ENCODE measurements at places on chromosomes 13 and 19.

- H3K4me1 ChIP-seq, result no peaks in the 10 kb centered on the region
- no peak overlapping the region for H3K4me3 ChIP-seq
- H3K27ac ChIP-seq, result no peak overlapping the region
- H3K27me3 ChIP-seq, result no peaks in the 10 kb centered on the region
- no peaks in the 10 kb centered on the region for H3K36me3 ChIP-seq
Measured at GRCh38 chr13:98298599-98298998, 121.5 kb upstream of the RNF113B start.

DNA sequence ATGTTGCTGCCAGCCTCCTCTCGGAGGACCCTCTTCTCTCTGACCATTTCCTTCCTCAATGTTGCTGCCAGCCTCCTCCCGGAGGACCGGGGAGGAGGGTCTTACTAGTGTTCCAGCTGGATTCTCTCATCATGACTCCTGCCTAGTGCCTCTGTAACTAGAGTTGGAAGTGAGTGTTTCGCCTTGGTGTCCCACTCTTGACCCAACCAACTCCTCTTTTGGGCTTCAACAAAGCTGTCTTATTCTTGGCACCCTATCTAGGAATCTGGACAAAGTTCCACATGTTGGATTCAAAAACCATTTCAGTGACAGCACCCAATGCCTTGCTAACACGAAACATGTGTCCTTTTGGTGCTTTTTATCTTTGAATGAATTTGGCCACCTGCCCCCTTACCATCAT is 165.4 kb downstream of the GPC5 start:
- no peaks in the 10 kb centered on the region for H3K4me1 ChIP-seq
- no peaks in the 10 kb centered on the region for H3K36me3 ChIP-seq
- no peaks in the 10 kb centered on the region for H3K27me3 ChIP-seq
- H3K27ac ChIP-seq, result no peak overlapping the region

DNA sequence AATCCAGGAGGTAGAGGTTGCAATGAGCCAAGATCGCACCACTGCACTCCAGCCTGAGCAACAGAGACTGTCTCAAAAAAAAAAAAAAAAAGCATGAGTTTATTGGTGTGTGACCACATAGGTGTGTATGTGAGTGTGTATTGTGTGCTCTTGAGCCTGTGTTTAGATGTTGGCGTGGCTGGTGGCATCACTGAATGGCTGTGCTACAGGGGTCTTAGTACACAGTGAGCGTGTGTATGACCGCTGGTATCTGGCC is 2.5 kb downstream of the SLC1A5 start:
- peak overlapping the region; percentile 94 for H3K4me3 ChIP-seq
- no peaks in the 10 kb centered on the region for H3K27me3 ChIP-seq
- H3K27ac ChIP-seq, result peak overlapping the region; percentile 85

DNA sequence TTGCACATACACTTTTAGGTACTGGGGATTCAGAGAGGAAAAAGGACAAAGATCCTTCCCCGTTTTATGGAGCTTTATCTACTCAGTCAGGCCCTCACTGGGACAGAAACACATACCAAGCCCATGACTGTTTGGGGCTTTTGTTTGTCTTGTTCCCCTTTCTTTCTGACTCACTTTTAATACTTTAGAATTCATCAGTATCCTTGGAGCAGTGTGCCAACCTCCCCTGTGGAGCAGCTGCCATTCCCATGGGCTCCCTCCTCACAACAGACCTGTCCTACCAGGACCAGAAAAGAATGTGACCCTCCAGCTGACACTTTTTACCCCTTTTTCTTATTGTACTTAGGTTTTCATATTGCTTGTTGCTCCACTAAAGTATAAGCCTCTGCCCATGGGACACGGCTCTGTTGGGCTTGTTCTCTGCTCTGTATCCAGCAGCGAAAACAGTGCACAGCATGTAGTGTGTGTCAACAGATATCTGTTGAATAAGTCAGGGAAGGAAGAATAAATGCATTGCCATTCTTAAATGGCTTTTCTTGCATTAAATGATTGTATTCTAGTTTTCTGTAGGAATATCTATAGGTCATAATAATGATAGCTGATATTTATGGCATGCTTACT is 431.1 kb downstream of the EFNB2 start:
- no peaks in the 10 kb centered on the region for H3K36me3 ChIP-seq
- H3K4me1 ChIP-seq, result no peaks in the 10 kb centered on the region
- H3K4me3 ChIP-seq, result no peak overlapping the region
- H3K27me3 ChIP-seq, result no peaks in the 10 kb centered on the region
- DNase-seq, result no peak
- H3K27ac ChIP-seq, result no peak overlapping the region

- H3K27me3 ChIP-seq, result no peaks in the 10 kb centered on the region
- peak overlapping the region; percentile 25 for H3K27ac ChIP-seq
- H3K4me3 ChIP-seq, result no peak overlapping the region
- DNase-seq, result no peak
- no peaks in the 10 kb centered on the region for H3K36me3 ChIP-seq
- no peaks in the 10 kb centered on the region for H3K4me1 ChIP-seq
Measured at GRCh38 chr13:21436582-21436981, 22.5 kb downstream of the ZDHHC20 start.

DNA sequence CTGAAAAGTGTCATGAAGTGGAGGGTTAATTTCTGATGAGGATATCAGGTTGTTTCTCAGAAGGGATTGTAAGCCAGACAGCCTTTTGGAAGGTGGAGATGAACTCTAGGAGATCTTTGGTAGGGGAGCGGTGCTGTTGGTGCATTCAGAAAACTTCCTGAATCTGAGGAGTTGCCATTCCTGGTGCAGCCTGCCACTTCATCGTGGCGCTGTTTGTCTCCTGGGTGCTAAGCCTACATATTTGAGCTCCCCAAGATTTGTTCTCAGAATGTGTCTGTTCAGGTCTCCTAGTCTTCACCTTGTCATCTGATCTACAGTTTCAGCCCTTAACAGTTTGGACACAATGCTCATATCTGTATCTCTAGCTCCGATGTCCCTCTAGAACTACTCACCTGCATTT is 285.6 kb downstream of the MTUS2 start:
- H3K4me1 ChIP-seq, result no peaks in the 10 kb centered on the region
- H3K27ac ChIP-seq, result no peak overlapping the region
- DNase-seq, result no peak

Data from T-cell (primary cell).